AG08395 (cell line): ENCODE measurements at places on chromosomes 12 and 14.

GRCh38 chr12:4978737-4979136 is 64.9 kb upstream of the KCNA5 start:
- peak; percentile 10 for DNase-seq

- no peak for DNase-seq
These were observed 167.6 kb downstream of the ANO4 start for GRCh38 chr12:100962086-100962712.

- no peak for DNase-seq
These were observed 226.9 kb upstream of the PLXNC1 start for GRCh38 chr12:93921521-93921920.

GRCh38 chr14:58460772-58461171 is 33.3 kb downstream of the KIAA0586 start:
- DNase-seq = no peak

DNA sequence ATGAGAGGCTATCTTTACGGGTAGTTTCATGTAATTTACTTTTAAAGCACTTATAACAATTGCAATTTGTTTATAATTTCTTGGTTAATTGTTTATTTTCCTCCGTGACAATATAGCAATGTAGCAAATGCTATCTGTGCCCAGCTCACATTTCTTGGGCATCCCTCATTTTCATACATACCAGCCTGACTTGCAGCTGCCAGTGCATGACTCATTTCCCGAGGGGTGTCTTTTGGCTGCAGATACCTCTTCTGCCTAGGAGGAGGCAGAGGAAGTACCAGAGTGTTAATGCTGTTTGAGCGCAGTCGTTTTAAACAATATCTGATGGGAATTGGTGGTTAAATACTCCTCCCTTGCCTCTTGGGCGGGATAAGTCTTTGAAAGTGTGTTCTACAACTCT is 104.2 kb upstream of the ABCD2 start:
- peak; percentile 23 for DNase-seq

DNA sequence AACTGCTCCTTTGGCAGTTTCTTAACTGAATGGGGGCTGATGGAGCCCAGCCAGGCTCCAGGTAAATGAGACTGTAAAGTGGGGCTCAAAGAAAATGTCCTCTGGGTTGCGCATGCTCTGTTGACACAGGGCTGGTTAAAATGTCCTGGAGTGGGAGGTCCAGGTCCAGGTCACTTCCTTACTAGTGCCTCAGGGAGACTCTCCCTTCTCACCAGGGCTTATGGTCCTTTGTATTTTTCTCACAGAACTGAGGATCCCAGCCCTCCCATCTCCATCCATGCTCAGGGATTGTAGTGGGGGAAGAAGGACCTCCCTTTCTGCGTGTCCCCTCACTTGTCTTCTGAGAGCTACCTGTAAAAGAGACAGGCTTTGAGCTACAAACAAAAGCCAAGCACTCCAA is 77.5 kb downstream of the SSPN start:
- no peak for DNase-seq

DNA sequence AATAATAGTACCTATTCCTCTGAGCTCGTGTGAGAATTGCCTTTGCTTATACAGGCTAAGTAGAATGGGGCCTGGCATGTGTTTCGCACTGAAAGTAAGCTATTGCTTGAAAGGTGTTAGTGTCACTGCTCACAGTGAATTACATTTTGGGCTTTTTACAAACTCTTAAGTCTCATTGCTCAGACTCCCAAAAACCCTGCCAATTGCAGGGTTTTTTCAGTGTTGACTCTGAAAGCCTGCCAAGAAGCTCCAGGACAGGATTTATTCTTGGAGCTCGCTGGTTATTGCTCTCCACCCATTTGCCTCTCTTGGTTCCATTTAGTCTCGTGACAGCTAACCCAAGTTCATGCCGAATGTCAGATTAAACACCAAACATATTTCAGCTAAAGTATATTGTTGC is 39.8 kb downstream of the NOPCHAP1 start:
- peak; percentile 70 for DNase-seq

- DNase-seq = no peak
These were observed 353.0 kb downstream of the CCDC91 start for GRCh38 chr12:28543021-28543890.

GRCh38 chr14:79417961-79418360 is 793.3 kb downstream of the DIO2 start:
- no peak for DNase-seq

DNA sequence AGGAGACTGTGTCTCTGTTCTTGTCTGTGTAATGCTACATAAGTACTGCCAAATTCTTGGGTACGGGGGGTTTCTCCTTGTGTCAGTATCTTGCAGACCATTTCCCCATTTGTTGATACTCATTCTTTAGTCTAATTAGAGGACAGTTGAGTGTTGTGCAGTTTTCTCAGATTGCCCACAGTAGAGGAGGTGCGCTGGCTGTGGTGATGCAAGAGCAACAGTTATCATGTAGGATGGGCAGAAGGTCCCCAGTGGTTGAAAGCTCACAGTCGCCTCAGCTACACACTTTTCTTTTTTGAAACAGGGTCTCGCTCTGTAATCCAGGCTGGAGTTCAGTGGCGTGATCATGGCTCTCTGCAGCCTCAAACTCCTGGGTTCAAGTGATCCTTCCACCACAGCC is 37.8 kb upstream of the ATP2A2 start:
- DNase-seq = no peak

GRCh38 chr14:40221428-40221827 is 789.2 kb upstream of the FBXO33 start:
- no peak for DNase-seq

GRCh38 chr12:93130366-93131054 is 201.4 kb upstream of the EEA1 start:
- DNase-seq = no peak

- peak; percentile 60 for DNase-seq
These were observed 1.1 kb downstream of the POLR3B start for GRCh38 chr12:106358396-106359241.

DNA sequence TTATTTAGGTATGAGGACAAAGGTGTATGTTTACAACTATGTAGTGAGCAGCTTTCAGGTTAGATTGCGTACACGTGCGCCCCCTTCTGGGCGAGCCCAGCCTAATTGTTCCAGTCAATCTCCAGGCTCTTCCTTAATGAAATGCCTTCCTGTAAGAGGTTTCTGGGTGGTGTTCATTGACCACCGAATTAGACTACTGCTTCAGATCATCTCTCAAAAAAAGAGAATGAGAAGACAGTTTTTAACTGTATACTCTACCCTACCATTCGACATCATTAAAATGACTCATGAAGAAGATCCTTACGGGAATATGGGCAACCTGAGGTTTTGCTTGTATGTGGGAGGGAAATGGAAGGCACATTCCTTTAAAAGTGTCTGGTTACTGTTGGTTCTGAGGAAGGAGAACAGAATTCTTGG is 2.1 kb downstream of the LUM start:
- DNase-seq = peak; percentile 37

DNA sequence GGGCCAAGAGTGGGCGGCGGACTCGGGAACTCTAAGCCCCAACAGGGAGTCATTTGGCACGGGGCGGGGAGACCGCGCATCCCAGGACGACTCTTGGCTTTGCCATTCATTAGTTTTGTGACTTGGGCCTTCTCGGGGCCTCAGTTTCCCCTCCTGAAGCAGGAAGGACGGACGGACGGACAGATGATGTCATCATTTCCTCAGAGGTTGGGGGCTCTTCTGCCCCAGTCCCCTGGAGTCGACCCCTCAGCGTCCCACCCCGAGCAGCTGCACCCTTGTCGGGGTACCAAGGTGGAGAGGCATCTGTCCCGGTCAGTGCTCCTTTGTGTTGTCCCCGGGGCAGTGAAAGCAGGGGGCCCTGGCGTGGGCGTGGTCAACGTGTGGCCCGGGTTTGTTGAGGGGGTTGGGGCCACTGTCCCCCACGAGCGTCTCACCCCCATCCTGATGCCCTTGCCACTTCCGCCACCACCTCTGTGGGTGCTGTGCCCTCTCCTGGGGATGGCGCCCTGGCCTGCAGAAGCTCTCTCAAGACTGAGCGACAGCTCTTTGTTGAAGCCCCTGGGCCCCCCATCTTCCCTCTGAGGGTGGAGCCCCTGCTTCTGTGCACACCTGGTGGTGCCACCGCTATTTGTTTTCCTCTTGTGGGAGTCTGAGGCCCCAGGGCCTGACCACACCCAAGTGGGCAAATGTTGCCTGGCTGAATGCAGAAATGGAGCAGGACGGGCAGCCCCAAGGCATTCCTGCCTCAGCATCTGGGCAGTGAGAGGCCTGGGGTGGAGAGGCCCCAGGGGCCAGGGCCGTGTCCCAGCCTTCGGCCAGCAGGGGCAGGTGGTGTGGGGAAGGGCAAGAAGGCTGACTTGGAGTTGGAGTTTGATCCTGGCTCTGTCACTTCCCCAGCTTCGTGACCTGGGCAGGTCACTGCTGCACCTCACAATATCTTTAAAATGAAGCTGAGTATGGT is 896 bp downstream of the HHIPL1 start:
- no peak for DNase-seq
